ENCODE measurements at places on chromosomes 3 and 15. TPM values are rescaled to one million over a fixed set of nuclear protein-coding genes. Genes with fewer than 3 reads are reported as not detected.

DNA sequence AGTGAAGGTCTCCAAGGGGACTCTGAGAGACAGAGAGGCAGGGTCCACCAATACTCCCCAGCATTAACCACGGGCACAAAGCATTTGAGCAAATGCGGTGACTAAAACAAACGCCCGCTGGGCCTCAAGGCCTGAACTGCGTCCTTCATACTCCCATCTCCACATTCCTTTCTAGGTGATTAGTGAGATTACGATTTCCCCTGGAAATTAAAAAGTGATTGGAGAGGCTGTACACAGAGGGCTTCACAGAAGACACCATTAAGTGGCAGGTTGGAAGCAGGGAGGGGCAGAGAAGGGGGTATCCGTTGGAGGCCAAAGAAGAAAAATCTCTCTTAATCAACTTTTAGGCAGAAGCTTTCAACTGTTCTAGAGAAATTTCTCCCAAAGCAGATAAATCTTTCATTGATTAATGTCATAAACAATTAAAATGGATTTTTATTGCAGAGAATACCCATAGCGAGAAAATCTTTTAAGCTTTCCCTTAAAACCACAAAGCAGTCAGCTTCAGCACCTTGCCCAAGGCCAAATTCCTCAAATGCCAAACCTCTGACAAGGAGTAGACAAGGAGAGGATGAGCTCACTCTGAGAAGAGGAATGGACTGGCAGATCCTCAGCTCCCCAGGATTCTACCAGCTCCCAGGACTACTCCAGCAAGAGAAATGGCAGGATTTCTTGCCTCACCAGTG is 38.2 kb downstream of the MB21D2 start:
- DNase-seq = peak; percentile 65

DNA sequence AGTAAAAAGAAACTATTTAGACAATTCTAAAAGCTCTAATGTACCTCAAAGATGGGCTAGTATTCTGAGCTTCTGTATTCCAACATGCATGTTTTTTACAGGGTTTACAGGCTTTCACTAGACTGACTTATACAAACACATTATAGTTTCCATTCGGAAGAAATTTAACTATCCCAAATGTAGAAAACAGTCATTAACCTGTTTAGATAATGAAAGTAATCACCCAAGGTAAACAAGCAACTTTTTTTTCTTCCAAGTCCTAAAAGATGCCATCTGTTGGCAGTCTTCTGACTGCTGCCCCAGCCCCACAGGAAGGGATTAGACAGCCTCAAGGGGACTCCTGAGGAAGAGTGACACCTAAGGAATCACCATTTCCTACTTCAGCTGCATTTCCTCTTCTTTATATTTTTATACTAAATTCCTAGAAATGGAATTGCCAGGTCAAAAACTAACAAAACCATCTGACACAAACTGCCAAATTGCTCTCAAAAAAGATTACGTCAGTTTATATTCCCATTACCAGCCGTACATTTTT is 25.5 kb downstream of the SIN3A start:
- DNase-seq = no peak

DNA sequence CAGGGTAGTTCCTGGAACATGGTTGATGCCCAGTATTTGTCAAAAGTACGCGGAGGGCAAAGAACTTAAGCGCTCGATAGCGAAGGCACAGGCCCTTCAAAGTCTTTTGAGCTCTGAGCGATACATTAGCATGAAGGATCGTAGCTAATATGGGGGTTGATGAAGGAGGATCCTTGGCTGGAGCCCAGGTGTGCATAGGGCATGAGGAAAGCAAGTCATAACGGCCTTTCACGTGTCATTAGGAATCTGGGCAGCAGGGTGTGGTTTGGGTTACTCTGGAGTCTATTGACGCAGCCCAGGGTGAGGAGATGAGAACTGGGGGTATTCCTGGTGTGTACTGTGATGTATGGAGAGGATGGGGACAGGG is 31.7 kb downstream of the SPINK8 start:
- peak; percentile 37 for DNase-seq

DNA sequence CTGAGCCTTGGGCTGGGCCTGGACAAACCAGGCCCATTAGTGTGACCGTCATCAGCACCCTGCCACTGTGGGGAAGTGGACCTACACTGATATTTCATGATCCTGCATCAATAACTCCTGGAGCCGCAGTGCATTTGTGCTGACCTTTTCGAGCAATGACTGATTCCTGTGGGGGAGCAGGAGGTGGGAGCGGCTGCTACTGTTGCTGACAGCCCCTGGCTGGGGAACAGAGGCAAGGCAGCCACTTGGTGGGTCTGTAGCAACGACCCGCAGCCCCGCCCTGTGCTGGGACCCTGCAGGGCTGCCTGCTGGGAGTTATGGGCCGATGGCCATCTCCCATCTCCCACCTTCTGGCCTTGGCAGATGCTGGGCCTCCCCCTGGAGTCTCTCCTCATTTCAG is 42.1 kb downstream of the CCDC33 start:
- no peak for DNase-seq

- no peak for DNase-seq
Observed at GRCh38 chr3:69091389-69092029, 6.8 kb downstream of the ARL6IP5 start.

DNA sequence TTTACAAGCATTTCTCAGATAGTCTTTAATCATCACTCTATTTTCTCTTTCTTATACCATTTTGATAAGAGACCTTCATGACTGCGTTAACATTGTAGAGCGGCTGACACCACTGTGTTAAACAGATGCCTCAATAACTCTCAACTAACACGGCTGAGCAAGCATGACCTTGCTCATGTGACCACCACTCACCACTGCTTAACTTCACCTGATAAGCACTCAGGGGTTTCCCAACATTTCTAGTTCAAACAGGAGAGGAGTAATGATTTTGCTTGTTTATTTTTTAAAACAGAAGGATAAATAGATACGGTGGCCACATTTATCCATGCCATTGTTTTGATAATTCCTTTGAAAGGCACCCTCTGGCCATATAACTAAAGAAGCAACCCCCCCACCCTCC is 37.7 kb upstream of the TMEM45A start:
- DNase-seq = no peak

DNA sequence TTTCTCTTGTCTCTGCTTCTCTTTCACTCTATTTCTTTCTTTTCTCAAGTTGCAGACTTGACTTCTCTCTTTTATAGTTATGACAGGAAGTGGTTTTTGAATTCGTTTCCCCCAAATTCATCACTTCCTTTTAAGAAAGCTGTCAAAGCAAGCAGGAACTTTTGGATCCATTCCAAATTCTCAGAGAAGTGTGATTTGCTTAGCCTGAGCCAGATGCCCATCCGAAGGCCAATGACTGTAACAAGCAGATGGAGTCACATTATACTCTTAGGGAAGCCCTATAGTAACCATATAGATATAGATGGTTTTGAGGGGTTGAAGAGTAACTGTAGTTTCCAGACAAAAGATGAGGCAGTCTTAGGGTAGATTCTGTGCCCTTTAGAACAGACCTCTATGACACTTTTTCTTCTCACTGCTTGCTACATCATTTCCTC is 592.0 kb upstream of the KCNMB2 start:
- DNase-seq = no peak

DNA sequence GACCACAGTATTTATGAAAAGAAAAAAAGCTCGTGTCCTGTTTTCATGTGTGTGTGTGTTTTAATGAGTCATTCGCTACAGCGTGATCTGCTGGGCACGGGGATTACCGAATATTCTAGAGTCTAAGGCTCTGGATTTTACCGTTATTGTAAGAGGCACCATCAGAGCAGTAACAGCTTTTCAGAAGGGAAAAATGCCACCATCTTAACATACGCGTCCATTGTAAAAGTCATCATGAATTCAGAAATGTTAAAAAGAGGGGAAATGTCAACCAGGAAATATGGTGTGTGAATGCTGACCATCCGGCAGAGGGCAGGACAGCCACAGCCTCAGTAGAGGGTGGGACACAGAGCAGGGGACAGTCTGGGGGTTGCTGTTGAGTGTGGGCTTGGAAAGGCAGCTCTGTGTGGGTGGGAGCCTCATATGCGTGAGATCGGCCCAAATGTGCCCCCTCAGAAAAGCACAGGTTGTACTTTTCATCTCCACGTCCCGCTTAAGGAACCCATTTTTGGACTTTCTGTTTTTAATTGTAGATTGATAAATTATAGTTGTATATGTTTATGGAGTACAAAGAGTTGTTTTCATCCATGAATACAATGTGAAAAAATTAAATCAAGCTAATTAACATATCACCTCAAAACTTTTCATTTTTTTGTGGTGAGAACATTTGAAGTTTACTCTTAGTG is 69.6 kb downstream of the ASB7 start:
- peak; percentile 54 for DNase-seq

DNA sequence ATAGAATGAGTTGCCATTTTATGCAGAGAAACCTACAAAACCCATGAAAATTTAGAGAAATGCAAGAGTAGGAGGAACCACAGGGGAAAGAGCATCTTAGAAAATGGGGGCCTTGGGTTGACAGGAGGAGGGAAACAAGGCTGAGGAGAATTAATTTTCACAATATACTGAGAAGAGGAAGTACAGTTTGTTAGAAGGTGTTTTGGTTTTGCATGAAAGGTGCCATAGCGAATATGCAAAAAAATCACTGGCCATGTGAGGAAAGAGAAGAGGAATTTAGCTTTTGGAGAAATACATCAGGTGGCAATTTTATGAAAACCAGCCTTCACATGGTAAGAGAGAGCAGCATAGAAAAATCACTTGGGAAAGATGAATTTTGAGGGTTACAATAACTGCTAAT is 413.9 kb upstream of the C2CD4B start:
- DNase-seq = no peak

DNA sequence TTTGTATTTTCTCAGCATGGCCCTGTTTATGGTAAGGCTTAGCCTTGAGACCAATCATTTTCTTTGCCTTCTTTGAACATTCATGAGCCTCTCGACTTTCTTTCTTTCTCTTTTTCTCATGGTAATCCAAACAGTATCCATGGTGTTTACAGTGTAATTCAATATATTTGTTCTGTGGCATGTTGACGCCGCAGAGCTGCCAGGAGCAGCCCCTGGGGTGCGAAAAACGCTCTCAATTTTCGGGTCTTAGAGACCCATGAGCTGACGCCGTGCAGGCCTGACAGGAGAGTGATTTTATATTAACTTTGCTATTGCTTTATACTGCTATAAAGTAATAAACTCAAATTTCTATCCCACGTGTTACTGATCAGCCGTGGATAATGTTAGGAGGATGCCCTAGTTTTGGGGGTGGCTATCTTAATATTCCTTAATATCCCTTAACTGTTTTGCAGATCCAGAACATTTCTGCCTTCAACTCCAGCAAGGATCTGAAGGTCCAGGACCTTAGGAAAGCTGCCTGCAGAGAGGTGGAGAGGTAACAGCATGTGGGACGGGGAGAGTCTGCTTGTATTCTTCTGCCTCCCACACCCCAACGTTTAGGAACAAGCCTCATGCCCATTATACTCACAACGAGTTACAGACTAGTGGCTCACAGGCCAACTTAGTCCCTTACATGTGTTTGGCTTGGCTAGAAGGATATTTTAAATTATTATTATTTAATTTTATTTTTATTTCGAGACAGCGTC is 29.3 kb upstream of the MYO1E start:
- DNase-seq = no peak

DNA sequence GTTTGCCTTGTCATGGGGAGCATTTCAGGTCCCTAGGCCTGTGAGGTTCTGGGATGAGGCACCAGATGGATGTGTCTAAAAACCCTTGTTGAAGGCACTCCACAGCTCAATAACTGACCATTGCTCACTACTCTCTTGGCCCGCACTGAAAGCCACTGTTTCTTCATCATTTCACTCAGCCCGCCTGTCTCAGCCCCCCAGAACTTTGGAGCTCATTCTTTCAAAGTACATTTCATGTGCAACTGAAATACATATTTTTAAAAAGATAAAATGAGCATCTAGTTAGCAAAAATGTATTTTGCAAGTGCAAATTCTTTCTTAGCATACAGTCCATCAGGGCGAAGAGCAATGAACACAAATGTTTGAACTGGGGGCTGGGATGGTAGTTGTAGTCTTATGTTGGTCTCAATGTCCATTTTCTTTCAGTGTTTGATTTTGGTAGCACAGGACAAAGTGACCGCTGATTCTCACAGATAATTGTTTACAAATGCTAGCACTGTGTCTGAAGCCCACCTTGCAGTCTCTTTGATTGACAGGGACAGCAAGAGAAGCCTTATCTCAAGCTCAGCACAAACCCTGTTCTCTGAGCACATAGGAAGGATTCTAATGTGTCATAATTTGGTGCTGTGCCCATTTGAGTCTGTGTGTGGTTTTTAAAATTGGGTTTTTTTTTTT is 19.6 kb downstream of the HEMK1 start:
- no peak for DNase-seq

DNA sequence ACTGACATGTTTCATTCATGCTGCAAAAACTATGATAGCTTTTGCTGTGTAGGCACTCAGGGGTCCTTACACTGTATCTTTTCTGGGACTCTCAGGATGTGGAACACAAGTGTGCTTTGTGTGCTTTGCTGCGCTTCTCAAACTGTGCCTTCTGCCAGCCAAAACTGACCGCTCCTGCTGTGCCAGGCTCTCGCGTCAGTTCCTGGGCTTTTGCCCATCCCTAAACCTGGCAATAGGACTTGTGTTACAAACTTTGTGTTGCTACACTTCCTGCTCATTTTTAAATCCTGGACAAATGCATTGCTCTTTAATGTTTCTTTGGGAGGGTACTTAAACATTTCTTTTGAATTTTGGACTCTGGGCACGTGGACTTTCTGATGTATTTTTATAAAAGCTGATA is 60.3 kb downstream of the DIPK2A start:
- peak; percentile 80 for DNase-seq

GRCh38 chr15:78276064-78276943 is 11.9 kb downstream of the DNAJA4 start:
- peak; percentile 45 for DNase-seq

DNA sequence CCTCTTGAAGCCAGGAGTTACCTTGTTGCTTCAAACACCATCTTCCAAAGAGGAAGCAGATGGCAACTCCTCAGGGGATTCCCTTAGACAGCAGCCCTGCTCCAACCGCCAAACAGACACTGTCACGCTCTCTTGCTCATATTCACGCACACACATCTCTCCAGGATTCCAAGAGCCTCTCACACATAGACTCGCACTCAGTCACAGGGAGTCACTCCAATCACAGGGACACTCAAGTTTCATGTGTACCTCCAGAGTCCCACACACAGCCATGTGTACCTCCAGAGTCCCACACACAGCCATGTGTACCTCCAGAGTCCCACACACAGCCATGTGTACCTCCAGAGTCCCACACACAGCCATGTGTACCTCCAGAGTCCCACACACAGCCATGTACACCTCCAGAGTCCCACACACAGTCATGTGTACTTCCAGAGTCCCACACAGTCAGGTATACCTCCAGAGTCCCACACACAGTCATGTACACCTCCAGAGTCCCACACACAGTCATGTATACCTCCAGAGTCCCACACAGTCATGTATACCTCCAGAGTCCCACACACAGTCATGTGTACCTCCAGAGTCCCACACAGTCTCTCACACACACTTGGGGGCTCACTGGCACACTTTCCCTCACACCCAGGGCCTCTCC is 6.1 kb downstream of the VWA5B2 start:
- no peak for DNase-seq

- DNase-seq = peak; percentile 74
Observed at GRCh38 chr3:24185738-24186384, 240.8 kb downstream of the NR1D2 start.

FAM227B gene
- total RNA-seq = 8.2 TPM

OR5K2 gene
- not detected for total RNA-seq

CEP97 gene
- 34.9 TPM for total RNA-seq

DAPK2 gene
- 14.6 TPM for total RNA-seq

CCR9 gene
- 0.10 TPM for total RNA-seq

TICRR gene
- total RNA-seq = 3.2 TPM

NDUFB4 gene
- total RNA-seq = 60.2 TPM

ZNF609 gene
- 19.6 TPM for total RNA-seq

MOBP gene
- not detected for total RNA-seq

PLSCR5 gene
- not detected for total RNA-seq

GOLGA8J gene
- not detected for total RNA-seq

CD200R1L gene
- total RNA-seq = not detected
